Iris pigment epithelial cell (primary cell): ENCODE measurements at places on chromosomes 6 and 20.

- no peak for DNase-seq
These were observed 910.9 kb upstream of the MAP3K7 start for GRCh38 chr6:91497770-91498169.

DNA sequence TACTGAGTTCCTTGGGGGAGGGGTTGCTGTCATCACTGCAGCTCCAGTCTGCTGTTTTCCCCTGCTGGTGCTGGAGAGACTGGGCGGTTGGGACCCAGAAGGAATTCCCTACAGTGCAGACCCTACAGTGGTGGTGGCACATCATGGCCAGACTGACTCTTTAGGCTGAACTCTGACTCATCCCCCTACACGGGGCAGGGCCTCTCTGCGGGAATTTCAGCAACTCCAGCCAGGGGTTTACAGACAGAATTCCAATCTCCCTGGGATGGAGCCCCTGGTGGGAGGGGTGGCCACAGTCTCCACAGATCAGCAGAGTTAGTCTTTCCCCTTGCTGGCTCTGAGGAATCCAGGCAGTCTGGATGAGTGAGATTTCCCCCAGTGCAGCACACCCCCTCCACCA, 46.9 kb upstream of the MAPK13 start:
- peak; percentile 10 for DNase-seq

DNA sequence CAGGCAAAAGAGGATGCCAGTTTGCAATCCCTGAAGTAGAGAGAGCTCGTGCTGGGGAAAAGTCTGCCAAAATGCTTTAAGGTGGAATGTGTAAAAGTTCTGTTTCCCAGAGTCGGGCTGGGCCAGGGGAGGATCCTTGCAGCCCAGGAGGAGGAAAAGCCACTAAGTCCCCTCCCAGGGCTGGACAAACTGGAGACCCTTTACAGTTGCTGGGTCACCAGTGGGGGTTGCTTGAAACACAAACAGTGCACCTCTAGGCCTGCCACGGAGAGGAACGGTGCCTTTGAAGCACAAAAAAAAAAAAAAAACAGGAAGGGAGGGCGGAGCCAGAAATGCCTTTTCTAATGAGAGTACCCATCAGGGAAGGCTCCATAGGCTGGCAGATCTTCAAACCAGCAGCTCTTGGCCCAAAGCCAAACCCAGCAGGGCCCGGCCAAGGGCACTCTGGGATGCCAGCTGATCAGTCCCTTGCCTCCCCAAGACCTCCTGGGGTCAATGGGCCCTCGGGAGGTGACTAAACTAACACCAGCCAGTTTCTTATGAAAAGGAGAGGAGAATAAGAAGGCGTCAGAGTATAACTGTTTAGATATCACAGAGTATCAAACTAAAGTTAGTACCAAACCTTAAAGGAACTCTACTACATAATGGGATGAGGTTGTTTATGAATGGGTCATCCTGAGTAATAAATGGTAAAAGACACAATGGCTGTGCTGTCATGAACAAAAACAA, 23.7 kb downstream of the HLA-A start:
- no peak for DNase-seq

DNA sequence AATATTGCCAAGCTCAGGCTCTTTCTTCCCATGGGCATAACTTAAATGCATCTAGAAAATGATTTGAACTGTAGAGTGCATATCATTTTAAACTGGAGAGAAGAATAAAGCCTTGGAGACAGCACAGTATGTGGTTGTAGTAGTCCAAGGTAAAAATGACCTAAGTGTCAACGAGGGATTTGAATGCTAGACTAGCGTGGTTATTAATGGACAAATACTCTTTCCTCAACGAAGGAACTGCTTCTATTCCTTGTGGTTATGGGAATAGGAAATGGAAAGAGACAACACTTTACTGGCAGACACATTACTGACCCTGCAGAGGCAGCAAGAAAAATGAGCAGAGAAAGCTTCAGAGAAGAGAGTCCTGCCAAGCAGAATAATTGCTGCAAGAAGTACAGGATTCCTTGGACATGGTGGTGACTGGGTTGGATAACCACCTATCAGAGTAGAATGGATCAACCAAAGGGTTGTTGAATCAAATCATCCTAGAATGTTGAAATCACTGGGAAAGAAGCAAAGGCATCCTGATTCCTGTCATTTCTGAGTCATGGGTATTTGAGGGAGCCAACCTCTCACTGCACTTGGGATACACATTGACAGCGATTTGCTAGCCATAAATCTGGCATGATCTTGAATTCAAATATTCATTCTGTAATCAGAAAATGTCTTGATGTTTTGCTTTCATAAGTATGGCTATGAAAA, 258.1 kb upstream of the EPHA7 start:
- peak; percentile 3 for DNase-seq

GRCh38 chr20:57893366-57893999, 183.7 kb upstream of the PMEPA1 start:
- DNase-seq: no peak

DNA sequence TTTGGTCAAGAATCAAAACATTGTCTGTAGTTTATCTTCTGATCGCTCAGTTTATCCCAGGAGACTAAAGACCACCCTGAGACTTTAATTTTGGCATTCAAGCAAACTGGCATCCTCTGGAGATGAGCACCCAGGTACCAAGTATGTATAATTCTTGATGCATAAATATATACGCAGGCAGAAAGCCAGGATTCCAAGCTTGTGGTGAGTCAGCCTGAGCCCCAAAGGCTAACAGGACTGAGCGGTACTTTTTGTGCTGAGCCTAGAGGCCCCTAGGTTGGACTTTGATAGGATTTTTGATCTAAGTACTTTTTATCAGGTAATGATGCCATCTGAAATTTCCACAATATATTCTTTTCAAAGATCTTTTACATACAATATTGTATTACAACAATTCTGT, 301.3 kb downstream of the TFAP2B start:
- DNase-seq: peak; percentile 70

GRCh38 chr6:72966628-72967280, 258.5 kb downstream of the KHDC1L start:
- DNase-seq: no peak
